Stimulated activated CD4-positive, alpha-beta T cell treated with anti-CD3 and anti-CD28 coated beads, Interleukin-1b, Interleukin-23, amount 100 ng/mL, for 1 hour (primary cell): ENCODE measurements at places on chromosomes 12 and 14.

GRCh38 chr12:104866291-104866690 is 91.8 kb downstream of the SLC41A2 start:
- no peak for DNase-seq

GRCh38 chr14:48401321-48401720 is 725.9 kb upstream of the MDGA2 start:
- DNase-seq: no peak

DNA sequence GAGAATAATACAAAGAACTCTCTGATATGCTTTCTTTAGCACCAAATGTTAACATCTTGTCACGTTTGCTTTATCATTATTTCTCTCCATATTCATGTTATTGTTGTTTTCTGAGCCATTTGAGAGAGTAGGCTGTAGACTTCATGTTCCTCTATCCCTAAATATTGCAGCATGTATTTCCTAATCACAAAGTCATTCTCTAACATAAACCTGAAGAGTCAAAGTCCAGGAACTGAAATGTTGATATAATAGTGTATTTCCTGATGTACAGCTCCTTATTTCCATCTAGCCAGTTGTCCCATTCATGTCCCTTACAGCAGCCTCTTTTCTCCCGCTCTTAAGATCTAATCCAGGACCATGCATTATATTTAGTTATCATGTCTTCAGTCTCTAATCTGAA is 72.8 kb downstream of the SPATS2 start:
- DNase-seq: no peak

GRCh38 chr14:51445001-51445390 is 204.9 kb downstream of the TMX1 start:
- DNase-seq: no peak

- no peak for DNase-seq
Observed at GRCh38 chr14:104435147-104436046, 144.2 kb upstream of the C14orf180 start.

- no peak for DNase-seq
Observed at GRCh38 chr12:114476159-114476558, 70.2 kb upstream of the TBX5 start.

DNA sequence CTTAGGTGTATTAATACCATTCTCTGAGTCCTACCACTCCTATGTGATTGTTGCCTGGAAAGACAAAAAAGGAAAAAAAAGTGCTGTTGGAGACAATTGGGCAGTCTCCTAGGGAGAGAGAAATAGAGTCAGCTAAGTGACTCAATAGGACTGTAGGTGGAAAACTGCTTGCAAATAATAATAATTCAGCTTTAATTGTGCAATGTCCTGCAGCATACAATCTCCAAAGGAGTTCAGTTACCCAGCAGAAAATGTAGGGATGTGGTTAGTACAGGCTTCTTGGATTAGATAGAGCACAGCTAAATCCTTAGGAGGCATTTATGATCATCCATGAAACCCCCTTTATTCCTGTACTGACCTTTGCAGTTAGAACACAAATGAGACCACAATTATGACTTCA is 3.0 kb upstream of the SRSF9 start:
- no peak for DNase-seq

DNA sequence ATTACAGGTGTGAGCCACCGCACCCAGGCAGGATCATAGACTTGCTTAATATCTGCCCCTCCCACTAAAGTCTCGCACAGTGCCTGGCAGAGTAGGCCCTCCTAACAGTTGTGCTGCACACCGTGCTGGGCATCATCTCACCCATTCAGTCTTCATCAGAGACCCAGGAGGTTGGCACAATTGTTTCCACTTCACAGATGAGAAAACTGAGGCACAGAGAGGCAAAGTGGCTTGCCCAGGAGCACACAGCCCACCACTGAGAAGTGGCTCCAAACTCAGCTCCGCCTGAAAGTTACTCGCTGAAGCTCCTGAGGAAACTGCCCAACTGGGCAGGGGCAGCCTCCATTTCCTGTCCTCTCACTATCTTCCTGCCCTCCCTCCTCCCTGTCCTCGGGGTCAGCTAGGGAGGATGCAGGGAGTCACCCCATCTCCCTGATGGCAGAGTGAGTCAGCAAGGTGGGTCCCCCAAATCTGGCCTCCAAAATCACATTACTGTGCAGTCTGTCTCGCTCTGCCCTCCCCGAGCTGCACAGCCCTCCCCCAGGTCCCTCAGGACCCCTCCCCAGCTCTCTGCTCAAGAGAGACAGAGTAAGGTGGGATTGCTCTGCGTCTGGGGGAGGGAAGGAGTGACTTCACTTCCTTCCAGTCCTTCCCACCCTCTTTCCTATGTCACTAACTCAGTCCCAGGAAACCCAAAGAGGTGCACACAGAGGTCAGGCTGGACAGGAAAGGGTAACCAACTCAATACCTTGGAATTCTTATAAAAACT is 5.7 kb downstream of the SLC8B1 start:
- DNase-seq: no peak

GRCh38 chr12:1882850-1883470 is 35.5 kb downstream of the CACNA2D4 start:
- DNase-seq: no peak

GRCh38 chr12:132284827-132285741 is 44.3 kb downstream of the GALNT9 start:
- DNase-seq: no peak

DNA sequence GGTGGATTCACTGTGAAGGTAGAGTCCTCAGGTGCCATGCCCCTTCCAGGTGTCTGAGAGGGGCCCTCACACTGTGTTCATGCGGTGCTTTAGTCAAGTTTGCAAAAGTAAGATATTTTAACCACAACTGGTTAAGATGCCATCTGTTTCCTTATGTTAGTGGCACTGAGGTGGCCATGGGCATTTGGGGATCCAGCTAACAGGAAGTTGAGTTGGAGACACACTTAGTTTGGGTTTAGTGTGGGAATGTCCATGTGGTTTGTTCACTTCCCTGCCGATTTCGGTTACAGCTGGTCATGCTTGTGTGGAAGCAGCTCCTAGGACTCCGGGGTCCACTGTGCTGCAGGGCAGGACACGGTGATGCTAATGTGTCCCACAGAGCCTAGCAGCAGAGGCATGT is 17.3 kb upstream of the ABHD12B start:
- DNase-seq: no peak

- DNase-seq: peak; percentile 46
Observed at GRCh38 chr12:117857632-117858612, 110.9 kb downstream of the KSR2 start.

- no peak for DNase-seq
Observed at GRCh38 chr14:74959596-74960180, 4.3 kb upstream of the PGF start.

GRCh38 chr12:71652656-71653055 is 11.0 kb downstream of the ZFC3H1 start:
- no peak for DNase-seq

DNA sequence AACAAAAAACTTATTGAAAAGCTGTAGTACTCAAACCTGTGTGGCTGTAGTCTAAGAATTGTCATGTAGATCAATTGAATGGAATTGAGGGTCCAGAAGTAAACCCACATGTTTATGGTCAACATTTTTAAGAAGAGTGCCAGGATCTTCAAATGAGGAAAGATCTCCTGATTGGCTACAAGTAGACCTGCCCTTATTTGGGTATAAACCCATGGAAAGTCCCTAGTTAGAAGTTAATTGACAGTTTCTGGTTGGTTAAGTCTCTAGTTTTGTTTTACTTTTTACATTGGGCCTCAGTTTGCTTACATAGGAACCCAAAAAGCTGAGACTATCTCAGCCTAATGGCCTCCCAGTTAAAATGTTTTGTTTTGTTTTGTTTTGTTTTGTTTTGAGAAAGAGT is 91.9 kb upstream of the RESF1 start:
- DNase-seq: no peak

DNA sequence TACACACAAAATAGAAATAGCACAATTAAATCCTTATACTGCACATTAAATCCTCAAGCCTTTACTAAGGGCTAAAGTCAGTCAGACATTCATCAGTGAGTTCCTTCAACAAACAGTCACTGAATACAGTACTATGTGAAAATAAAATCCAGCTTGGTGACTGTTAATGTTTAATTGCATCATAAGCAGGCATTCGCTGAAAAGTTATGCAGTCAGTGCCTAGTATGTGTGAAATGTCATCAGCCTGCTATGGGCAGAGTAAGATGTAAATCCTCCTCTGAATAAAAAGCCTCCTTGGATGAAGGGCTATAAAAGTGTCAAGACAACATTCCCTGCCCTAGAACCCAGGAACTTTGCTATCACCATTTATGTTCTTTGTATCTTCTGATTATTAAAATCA is 116.4 kb downstream of the PRICKLE1 start:
- DNase-seq: no peak

GRCh38 chr14:39447175-39447661 is 15.0 kb upstream of the FBXO33 start:
- no peak for DNase-seq

- DNase-seq: no peak
Observed at GRCh38 chr14:21083565-21084325, 13.6 kb downstream of the ARHGEF40 start.

- no peak for DNase-seq
Observed at GRCh38 chr12:3257411-3257810, 180.2 kb downstream of the TSPAN9 start.

DNA sequence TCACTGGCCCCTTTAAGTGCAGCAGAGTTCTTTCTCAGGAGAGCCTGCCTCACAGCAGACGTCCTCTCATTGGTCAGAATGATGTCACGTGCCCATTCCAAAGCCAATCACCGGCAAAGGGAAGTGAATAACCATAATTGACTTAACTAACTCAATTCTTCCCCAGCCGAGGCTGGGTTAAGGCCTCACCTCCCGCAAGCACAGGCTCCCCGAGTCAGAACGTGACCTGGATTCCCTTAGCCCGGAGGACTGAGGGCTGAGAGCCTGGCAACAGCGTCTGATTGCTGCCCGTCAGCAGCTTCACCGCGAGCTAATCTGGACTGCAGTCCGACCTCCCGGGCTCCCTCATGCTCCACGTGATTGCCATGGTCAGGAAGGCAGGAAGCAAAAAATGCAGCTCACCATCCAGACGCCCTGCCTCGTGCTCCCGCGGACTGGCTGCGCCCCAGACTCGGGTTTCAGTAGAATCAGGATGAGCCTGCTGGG is 92.1 kb upstream of the FZD10 start:
- DNase-seq: no peak

DNA sequence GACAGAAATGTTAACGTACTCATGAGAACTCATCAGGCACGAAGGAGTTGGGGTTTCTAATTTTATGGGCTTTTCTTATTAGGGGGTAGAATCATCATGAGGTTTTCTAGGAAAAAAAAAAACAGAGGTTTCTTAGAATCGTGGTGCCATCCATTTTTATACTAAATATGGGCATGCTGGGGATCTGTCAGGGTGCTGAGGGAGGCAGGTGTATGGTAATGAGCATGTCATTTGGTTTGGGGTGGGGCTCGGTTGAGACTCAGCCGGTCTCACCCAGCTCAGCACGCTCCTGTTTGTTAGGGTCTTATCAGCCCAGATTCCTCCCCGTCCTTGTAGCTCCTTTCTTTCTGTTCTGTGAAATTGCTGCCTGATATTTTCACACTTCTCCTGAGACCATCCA is 98.2 kb downstream of the DICER1 start:
- no peak for DNase-seq

DNA sequence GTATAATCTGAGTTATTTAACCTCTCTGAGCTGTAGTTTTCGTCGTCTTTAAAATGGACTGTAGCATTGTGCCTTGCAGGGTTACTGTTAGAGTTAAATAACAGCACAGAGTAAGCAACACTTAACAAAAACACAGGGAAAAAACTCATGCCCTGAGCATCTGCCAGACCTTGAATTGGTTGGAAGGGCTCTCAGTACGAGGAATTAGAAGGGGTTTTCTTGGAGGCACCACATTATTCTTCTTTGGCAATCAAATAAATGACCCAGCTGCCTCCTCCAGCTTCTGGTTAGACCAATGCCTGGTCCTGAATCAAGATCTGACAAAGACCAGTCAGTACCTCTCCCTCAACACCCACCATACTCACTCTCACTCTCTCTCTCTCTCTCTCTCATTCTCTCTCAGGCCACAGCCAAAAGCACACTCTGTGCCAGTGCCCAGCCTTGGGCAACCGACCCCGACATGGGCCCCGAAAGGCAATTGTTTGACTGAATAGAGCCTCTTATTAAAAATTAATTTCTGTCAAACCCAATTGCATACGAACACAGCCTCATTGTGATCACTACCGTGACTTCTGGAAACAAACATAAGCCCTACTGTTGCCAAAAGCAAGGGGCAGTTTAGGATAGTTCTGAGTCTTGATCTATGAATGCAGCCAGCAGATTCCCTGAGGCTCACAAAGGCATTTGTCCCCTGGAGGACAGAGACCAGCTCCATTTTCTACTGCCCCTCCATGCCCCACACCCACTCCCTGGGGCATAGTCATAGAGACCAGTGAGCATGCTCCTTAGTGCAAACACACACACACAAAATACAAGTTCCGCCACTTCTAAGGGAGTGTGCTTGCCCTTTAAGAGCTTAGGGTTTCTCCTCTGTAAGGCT is 23.9 kb downstream of the DUSP6 start:
- DNase-seq: no peak

- DNase-seq: no peak
Observed at GRCh38 chr12:124130691-124131591, 157.9 kb downstream of the ZNF664 start.

DNA sequence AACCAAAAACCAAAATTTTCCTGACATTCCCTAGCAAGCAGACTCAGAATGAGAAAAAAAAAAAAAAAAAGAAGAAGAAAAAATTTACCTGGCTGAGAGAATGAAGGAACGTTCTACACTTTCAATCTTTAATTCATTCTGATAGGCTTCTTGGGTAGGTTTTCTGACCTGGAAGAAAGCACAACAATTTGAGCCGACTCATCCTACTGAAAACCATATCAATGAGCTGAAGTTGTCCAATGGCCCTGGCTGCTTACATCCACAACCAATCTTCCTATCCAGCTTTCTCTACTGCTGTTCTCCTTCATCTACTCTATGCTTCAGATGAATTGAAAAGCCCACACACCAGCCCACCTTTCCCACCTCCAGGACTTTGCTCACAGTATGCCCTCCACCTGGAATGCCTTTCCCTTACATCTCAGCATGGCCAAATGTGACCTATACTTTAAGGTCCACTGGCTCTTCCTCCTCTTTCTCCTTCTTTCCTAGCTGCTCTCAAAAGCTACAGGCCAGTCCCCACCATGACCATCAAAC is 31.6 kb upstream of the NR2C1 start:
- DNase-seq: no peak

DNA sequence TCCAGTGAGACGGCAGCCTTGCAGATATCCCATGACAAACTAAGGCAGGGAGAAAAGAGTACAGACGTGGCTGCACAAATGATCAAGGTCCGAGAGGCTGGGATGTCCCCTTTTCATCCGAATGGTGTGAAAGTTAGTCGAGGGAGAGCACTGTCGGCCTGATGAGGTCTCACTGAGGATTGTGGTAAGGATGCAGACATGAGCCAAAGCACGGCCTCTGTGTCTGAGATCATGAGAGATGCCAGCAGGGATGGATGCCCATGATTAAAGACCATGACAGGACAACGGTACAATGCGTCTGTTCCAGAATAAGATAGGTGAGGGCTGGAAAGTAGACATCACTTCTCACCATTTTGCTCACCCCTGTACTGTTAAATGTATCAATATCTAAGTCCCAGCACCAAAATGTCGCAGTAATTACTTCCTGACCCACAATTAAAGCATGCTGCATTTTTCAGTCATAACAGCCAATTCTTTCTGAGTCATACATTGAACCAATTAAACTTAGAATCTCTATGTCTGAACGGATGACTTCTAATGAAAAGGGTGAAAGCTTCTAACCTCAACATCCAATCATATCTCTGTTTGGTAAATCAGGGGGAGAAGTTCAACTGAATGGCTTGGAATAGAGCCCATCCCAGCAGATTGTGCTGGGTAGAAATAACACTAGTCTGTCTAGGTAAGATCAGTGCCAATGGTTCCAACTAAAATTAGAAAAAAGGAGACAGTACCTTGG is 249.6 kb upstream of the SOX5 start:
- DNase-seq: no peak
